ENCODE measurements at places on chromosomes 6 and 20.

GRCh38 chr6:22147921-22148776, 148.7 kb downstream of the PRL start:
- no peak for DNase-seq

DNA sequence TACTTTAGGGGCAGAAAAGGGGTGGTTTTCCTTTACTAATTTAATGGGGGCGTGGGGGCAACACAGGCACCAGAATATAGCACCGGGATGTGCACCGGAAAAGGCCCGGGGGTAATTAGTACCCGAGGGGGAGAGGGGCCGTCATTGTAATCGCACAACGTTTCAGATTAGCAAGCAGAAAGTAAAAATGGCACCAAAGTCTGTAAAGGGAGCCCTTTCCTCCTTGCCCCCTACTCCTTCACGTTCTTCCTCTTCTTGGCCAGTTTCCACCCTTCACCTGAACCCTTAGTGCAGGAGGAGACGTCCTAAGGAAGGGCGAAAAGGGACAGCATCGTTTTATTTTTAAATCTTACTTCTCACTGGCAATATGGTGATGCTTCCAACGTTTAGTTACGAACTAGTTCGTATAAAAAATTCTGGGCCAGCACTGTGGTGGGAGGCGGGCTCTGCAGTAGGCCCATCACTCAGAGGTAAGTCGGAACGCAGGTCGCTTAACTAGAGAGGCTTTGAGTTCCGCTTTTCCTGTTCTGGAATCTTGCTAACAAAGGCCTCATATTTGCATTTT, 742 bp upstream of the CEP85L start:
- no peak for DNase-seq

DNA sequence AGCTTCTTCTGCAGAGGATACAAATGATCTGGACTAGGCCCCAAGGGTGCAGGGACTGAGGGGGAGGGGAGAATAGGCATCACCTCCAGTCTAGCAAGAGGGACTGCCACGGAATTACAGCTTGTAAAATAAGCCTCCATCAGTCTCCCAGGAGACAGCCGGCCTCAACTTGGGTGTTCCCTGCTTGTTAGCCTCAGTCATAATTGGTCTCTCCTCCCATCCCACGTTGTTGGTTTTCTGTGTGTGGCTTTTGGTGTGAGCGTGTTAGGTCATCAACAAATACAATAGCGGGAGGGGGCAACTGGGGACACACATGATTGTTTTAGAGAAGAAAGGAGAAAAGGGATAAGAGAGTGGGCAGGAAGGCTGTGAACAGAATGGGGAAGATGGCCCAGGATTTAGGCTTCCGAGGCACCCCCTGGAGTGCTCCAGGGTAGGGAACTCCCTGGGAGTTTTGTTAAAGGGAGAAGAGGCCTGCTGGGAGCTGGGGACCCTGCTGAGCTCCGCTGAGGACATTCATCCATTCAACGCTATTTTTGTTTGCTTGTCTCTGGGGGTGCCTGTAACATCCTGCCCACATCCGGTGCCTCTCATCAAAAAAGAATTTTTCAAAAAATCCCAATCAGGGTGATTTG, 9.2 kb downstream of the FOXA2 start:
- DNase-seq: no peak

DNA sequence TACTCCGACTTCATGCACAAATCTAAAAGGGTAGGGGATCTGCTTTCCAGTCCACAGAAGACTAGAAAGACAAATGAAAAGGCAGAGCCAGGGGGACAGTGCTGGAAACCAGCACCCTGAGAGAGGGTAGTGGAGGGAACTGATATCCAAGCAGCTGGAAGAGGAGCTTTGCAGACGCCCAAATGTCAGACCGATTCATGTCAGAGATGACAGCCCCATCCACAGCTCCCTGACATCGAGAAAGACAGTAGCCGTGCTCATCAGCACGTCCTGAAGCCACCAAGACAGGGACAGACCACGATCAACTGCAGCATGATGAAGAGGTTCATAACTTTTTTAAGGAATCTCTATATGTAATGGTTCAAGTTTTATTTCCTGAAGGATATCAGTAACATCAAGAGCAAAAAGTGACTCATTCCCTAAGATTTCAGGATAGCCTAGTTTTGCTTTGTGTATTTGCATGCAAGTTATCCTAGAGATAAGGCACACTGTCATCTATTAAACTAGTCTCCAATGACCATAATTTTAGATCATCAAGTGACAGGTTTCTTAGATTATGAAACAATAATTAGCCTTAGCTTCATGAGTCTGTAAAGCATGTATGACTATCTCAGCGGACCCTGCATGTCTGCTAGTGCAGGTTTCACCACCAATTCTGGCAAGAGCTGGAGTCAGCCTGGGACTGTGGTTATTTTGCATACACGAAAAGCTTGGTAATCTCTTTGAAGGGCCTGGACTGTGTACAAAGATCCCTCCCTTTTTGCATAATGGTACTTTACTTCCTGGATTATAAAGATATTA, 43.0 kb downstream of the PRDM1 start:
- no peak for DNase-seq

DNA sequence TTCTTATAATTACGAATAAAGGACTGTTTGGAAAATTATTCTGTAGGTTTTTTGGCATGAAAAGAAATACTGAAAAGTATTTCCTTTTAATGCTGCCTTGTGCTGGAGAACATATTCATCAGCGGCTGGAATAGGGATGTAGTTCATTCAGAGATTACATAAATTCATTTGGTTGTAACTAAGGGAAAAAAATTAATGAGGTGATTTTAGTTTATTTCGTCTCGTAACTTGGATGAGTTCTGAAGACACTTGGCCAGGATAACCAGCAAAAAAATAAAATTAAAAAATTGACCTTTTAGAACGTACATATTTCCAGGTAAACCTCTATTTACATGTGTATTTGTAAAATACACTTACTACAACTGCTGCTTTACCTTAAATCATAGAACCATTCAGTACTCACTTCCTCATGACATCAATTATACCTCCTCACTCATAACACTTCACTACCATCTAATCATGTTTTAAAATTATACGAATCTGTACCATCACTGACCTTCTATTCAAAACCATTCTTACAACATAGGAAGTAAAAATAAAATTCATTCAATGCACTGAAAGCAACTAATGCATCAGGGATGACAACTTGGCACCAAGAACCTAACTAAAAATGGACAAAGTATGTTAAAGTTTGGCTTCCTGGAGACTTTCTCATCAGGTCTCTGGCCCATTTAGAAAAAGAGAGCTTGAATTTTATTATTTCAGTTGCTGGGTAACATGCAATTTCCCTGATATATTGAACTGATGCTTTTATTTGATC, 17.2 kb downstream of the KLHL31 start:
- no peak for DNase-seq

GRCh38 chr20:49889001-49889934, 26.1 kb downstream of the SPATA2 start:
- no peak for DNase-seq

- DNase-seq: peak; percentile 34
These were observed 659 bp downstream of the TMX4 start for GRCh38 chr20:8018958-8019245.

GRCh38 chr20:51380401-51381385, 161.8 kb downstream of the NFATC2 start:
- DNase-seq: no peak

DNA sequence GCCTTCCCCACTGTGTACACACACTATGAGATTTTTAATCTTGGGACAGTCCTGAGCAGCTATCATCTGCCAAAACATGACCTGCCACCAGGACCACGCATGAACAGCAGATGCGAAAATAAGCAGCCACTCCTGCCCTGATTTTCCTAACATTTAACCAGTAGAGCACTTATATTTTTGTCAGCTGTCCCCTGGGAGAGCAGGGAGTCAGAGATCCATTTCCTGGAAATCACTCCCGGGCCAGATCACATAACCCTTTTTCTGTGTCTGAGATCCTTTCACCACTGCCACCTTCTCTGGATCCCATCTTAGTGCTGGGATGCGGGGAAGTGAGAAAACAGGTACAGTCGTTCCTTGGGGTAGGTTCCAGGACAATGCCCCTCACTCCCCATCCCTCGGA, 5.7 kb downstream of the SDCBP2 start:
- DNase-seq: no peak

GRCh38 chr6:36865835-36866234, 8.8 kb downstream of the PPIL1 start:
- DNase-seq: no peak

- DNase-seq: no peak
These were observed 14.0 kb upstream of the TOP1 start for GRCh38 chr20:41014561-41015088.

DNA sequence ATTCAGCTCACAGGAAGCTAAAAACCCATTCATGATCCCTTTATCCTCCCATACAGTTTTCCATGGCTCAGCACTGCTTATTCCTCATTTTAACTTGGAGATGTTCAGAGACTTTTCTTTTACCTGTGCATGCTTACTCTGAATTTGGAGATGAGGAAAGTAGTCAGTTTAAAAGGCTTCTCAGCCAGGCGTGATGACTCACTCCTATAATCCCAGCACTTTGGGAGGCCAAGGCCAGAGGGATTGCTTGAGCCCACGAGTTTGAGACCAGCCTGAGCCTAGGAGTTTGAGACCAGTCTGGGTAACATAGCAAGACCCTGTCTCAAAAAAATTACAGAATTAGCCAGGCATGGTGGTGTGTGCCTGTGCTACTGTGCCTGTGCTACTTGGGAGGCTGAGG, 30.3 kb upstream of the TMEM217 start:
- DNase-seq: no peak

DNA sequence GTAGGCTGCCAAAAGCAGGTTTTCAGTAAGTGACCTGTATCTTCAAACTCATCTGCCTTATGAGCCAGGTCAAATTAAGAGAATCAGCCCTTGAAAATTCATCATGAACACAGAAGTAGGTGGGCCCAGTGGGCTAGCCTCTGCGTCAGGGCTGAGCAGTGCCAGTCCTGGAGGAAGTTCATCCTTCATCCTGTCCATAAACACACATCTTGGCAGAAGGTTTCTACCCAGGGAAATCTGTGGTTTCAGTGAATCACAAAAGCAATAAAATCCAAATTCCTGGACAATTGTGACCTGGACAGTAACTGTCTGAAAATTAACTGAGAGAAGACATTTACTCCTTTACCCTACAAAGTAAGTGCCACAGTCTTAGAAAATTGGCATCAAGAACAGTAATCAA, 72.4 kb downstream of the ATG5 start:
- no peak for DNase-seq

- no peak for DNase-seq
These were observed 780 bp downstream of the TFAP2A start for GRCh38 chr6:10413850-10414738.

DNA sequence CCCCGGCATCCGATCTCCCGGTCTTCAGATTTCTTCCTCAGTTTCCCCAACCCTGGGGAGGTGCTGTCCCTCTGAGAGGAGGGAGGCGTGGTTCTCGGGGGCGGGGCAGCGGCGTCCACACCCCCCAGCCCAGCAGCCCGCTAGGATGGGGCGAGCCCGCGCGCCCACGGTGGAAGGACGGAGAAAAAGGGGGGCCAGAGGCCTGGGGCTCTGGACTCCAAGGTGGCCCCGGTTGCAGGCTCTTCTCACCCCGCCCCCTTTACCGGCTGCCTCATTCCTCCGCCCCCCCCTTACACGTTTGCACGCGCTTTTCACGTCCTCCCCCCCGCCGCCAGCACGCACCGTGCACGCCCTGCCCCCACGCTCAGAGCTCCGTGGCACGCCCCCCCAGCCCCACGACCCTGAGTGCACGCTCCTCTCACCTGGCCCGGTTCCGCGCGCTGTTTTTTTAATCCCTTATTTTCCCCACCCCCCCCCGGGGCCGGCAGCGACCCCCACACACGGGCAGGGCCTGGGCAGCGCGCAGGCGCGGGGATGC, 402 bp downstream of the ZBTB12 start:
- peak; percentile 62 for DNase-seq

- no peak for DNase-seq
These were observed 52.4 kb downstream of the QKI start for GRCh38 chr6:163466839-163467390.

DNA sequence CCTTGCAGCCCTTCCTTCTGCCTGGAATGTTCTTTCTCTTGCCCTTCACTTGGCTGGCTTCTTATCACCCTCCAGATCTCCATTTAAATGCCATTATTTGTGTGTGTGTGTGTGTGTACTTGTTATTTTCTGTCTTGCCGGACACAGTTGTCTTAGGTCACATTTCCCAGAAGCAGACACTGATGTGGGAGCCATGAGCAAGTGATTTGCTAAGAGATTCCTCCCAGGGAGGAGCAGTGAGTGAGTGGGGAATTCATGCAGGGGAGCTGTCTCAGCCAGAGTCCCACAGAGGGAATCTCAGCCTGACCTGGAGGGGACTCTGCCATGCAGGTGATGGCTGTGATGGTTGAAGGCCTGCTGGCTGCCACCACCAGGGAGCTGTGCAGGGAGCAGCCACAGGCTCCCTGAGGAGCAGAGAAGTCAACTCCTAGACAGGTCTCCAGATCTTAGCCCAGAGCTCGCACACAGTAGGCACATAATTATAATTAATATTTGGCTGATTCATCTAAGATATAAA, 96.5 kb downstream of the SYNDIG1 start:
- no peak for DNase-seq

- no peak for DNase-seq
These were observed 387.8 kb downstream of the SMOC2 start for GRCh38 chr6:168828800-168829199.

GRCh38 chr6:62746968-62747367, 460.9 kb upstream of the KHDRBS2 start:
- DNase-seq: no peak

DNA sequence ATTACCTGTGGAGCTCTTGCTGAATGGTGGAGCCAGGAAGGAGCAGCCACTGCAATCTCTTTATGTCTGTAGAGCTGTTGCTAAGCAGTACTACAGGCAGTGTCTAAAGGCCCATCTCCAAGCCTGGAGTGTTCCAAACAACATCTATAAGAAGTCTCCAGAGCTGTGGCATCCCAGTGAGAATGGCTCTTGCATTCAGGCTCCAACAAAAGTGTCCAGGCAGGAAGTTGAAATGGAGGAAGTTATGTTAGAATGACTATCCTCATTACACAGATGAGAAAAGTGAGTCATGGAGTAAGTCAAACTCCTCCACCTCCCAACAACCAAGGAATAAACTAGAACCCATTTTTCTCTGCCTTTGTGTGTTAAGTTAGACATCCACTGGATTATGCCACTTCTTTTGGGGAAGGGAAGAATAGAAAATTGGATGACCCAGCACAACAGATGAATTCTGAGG, 288.5 kb upstream of the STXBP5 start:
- no peak for DNase-seq

- no peak for DNase-seq
These were observed 559 bp downstream of the LAMA5 start for GRCh38 chr20:62366370-62367135.

GRCh38 chr20:38628580-38629470, 27.2 kb downstream of the ARHGAP40 start:
- DNase-seq: no peak

- DNase-seq: no peak
These were observed 6.4 kb downstream of the SNPH start for GRCh38 chr20:1272368-1273100.

GRCh38 chr6:39074486-39074885, 25.9 kb downstream of the GLP1R start:
- DNase-seq: no peak

- no peak for DNase-seq
These were observed 183.5 kb upstream of the COL21A1 start for GRCh38 chr6:56430629-56431600.

- no peak for DNase-seq
These were observed 7.8 kb upstream of the APMAP start for GRCh38 chr20:25000268-25000801.

GRCh38 chr6:1143655-1144054, 168.2 kb upstream of the FOXQ1 start:
- DNase-seq: no peak
